Activated CD4-positive, alpha-beta T cell treated with anti-CD3 and anti-CD28 coated beads, Interleukin-10, Interleukin-2, amounts not matched to agents 100 ng/mL and 50 ng/mL, durations not matched to agents 16 hours and 8 hours (primary cell): ENCODE measurements at places on chromosomes 16 and 17.

GRCh38 chr17:63132459-63132911, 166.4 kb downstream of the TANC2 start:
- no peak for DNase-seq

DNA sequence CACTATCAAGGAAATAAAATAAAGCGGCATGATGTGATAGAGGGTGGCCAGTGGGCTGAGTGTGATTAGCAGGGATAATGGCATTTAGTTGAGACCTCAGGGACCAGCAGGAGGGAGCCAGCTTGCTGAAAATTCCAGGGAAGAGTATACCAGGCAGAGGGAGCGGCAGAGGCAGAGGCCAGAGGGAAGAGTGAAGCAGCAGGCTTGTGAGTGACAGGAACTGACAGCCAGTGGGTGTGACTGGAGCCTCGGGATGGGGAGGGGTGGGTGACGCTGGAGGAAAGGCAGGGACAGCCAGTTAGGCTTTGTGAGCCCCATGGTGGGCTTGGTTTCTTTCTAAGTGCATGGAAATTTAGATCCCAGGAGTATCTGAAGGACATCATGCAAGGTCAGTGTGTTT, 209.7 kb upstream of the CACNG3 start:
- no peak for DNase-seq

DNA sequence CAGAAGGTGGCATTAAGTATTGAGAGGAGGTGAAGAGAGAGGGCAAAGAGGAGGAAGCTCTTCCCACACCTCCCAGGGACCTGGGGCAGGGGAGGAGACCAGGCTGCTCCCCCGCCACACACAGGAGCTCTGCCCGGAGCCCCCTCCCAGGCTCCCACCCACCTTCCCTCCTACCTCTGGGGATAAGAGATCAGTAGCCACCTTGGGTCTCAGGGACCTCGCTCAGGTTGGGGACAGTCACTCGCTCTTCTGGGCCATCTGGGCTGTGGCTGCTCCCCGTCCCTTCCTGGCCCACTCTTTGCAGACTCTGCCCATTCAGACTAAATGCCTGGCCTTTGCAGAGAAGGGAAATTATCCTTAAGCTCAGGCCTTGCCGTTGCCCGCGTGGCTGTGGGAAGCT, 14.9 kb upstream of the C16orf74 start:
- no peak for DNase-seq

GRCh38 chr17:16215002-16215272, 397 bp downstream of the NCOR1 start:
- DNase-seq, result peak; percentile 45

GRCh38 chr16:2429034-2429770, at the start of gene CCNF:
Gene CCNF, plus strand, starts transcription at chr16:2429447. Its CDS starts 35 bp downstream, at chr16:2429482.
- DNase-seq, result peak; percentile 99

GRCh38 chr16:79217375-79218011, 383.0 kb downstream of the MAF start:
- DNase-seq, result peak; percentile 73

GRCh38 chr16:57688487-57688986, 6.1 kb upstream of the DRC7 start:
- no peak for DNase-seq

GRCh38 chr17:81601525-81602120, 35.3 kb downstream of the NPLOC4 start:
- peak; percentile 73 for DNase-seq

DNA sequence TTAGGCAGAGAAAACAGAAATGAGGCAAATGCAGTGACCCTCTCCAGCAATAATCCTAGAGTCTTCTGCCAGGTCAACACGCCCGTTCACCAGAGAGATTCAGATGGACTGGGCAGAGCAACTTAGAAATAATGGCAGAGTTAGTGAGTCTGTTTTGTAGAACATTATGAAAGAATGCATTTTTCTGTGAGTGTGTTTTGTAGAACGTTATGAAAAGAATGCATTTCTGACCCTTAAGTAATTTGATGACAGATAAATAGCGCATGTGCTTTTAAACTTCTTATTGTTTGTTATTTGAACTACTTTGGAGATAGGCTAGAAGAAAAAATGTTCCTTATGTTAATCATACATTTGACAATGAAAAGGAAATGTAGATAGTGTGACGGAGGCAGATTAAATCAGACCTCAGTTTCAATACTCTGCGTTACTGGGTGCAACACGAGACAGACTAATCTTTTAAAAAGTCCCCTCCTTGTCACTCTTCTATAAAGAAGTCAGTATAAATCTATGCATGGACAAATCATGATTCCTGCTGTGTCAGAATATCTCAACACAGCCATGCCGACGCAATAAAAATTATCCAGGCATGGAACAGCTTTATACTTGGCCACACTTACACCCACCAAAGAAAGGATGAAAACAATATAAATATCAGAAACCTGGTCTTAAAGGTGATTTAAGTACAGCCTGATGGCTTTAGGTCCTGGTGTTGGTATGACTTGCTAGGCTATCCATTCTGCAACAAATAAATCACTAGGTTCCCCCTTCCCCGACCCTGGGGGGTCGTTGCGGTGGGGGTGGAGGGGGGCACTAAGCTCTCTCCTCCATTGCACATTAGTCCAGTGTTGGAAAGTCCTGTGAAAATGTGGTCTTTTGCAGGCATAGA, 47.8 kb downstream of the MARCHF10 start:
- DNase-seq, result no peak

DNA sequence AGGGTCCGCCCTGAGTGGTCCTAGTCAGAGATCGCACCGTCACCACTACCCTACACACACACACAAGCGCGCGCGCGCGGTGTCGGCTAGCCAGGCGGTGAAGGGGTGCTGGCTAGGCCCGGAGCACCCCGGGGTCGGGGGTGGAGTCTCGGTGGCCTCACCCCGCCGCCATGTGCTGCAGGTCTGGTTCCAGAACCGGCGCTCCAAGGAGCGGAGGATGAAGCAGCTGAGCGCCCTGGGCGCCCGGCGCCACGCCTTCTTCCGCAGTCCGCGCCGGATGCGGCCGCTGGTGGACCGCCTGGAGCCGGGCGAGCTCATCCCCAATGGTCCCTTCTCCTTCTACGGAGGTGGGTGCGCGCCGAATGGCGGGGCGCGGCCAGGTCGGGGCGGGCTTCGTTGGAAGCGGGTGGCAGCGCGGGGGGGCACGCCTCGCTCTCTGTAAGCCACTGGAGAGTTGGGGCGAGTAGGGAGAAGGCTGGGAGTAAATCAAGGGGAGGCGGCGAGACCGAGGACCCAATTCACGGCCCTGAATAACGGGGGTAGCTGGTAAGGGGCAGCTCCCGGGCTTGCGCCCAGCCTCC, 4.8 kb downstream of the LHX1 start:
- no peak for DNase-seq

GRCh38 chr17:48901241-48901640, 7.0 kb upstream of the UBE2Z start:
- DNase-seq, result no peak
